ENCODE measurements at places on chromosomes 7 and 10.
A peak's percentile ranks its signal among the peaks of the same experiment; 100 is the strongest.

GRCh38 chr10:43076876-43077420 is at the start of gene RET:
Gene RET, plus strand, starts transcription at chr10:43077069. Its CDS starts 190 bp downstream, at chr10:43077259.
- DNase-seq: peak; percentile 5

DNA sequence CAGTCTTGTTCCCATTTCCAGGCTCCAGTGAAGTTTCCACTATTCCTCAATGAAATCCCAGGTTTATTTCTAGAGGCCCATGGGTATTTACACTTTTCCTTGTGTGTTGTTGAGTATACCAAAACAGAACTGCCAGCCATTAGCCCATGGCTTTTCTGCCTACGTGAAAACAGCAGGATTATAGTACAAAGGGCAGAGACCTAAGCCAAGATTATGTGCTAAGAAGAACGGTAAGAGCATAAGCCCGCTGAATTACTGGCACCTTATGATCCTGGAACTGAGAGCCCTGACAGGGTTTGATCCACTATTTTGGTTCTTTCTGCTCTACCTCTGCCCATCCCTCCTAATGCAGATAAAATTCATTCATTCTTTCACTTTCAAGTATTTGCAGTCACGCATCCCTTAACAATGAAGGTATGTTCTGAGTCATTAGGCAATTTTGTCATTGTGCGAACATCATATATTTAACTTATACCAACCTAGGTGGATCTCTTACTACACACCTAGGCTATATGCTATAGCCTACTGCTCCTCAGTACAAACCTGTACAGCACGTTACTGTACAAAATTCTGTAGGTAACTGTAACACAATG is 16.0 kb downstream of the SEMA3C start:
- DNase-seq: no peak

DNA sequence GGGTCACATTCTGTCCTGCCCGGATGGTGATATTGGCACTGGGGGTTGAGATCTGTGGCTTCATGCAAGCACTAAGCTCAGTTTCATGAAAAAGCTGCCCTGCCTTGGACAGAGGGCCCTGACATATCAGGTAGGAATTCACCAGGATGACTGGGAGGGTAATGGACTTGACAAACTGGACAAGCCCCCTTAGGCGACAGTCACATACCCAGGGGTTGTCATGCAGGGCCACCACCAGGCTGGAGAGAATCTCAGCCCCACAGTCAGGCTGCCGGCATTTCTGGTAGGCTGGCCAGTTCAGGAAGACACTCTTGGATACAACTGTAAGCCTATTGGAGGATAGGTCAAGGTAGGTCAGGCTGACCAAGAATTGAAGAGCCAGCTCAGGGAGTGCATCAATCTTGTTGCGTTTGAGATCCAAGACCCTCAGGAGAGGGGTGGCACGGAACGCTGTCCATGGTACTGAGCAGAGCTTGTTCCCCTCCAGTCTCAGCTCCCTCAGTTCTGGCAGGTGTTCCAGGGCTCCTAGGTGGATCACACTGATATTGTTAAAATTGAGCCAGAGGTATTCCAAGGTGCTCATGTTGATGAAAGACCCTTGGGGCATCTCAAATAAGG is 824 bp downstream of the LRIT2 start:
- no peak for DNase-seq

DNA sequence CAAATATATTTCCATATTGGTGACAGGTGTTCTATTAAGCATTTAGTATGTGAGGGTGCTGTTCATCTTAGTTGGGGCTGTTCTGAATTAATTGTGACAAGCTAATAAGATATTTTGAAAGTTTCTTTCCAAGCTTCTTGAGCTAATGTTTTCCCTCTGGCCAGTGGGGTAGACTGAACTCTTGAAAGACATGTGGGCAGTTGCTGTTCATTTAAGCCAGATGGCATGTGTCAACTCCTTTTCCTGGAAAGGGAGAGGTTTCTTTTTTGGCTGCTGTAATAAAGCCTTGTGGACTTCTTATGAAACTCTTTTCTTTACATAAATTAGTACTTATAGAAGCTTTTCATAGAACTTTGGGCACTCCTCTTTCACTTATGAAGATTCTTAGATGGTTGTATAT is 21.7 kb downstream of the RAB18 start:
- DNase-seq: no peak

- no peak for DNase-seq
These were observed 89.7 kb downstream of the NKX6-2 start for GRCh38 chr10:132696204-132696603.

Data from stimulated activated CD8-positive, alpha-beta memory T cell treated with anti-CD3 and anti-CD28 coated beads, Interleukin-7, amount 100 ng/mL, for 24 hours (primary cell).